Cardiac muscle cell (in vitro differentiated cells and primary cell): ENCODE measurements at places on chromosomes 6 and 20. TPM values are rescaled to one million over a fixed set of nuclear protein-coding genes. Genes with fewer than 3 reads are reported as not detected.

TRIM39 gene
- 13.9 and 16.1 TPM in 2 replicates for total RNA-seq

CST3 gene
- total RNA-seq = 256 and 300 TPM in 2 replicates

CRISP3 gene
- not detected in 2 replicates for total RNA-seq

CLVS2 gene
- 0.03 and 0.04 TPM in 2 replicates for total RNA-seq

PPP1R16B gene
- total RNA-seq = 0.07 and 0.15 TPM in 2 replicates

CYP24A1 gene
- not detected in 2 replicates for total RNA-seq

ETV7 gene
- total RNA-seq = 0.14 TPM in 1 of 2 replicates, not detected in the other

ESF1 gene
- total RNA-seq = 2.8 and 16.6 TPM in 2 replicates

MLN gene
- total RNA-seq = not detected in 2 replicates

PCK1 gene
- 0.04 and 1.6 TPM in 2 replicates for total RNA-seq

FKBP5 gene
- 20.5 and 32.4 TPM in 2 replicates for total RNA-seq

OARD1 gene
- 22.4 and 27.5 TPM in 2 replicates for total RNA-seq

CCM2L gene
- 0.69 and 0.92 TPM in 2 replicates for total RNA-seq

RUNX2 gene
- 0.92 and 1.9 TPM in 2 replicates for total RNA-seq

TRIM26 gene
- 17.2 and 24.4 TPM in 2 replicates for total RNA-seq
